ENCODE measurements at places on chromosomes 1 and 21.
A peak's percentile ranks its signal among the peaks of the same experiment; 100 is the strongest.

- no peak for DNase-seq
Observed at GRCh38 chr1:70442490-70442889, 31.4 kb downstream of the CTH start.

GRCh38 chr1:222165629-222166028, 382.3 kb downstream of the HHIPL2 start:
- no peak for DNase-seq

- DNase-seq: no peak
Observed at GRCh38 chr1:110713221-110713620, 38.5 kb upstream of the KCNA3 start.

DNA sequence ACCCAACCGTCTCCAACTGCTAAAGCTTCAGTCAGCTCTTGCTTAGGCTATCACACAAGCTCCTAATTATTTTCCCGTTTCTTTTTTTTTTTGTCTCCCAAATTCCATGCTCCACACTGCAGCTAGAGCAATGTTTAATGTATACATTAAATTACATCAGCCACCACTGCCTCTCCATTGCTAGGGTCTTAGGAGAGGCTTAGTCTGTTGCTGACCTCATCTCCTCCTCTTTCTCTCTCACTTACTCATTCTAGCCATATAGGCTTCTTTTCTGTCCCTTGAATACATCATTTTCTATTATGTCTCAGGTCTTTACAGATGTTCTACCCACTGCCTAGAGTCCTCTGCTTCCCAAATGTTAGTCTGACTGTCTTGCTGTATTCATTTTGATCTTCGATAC, 138.1 kb upstream of the ST6GALNAC5 start:
- DNase-seq: no peak

GRCh38 chr1:47507881-47508701, 70.2 kb downstream of the FOXD2 start:
- DNase-seq: peak; percentile 60

DNA sequence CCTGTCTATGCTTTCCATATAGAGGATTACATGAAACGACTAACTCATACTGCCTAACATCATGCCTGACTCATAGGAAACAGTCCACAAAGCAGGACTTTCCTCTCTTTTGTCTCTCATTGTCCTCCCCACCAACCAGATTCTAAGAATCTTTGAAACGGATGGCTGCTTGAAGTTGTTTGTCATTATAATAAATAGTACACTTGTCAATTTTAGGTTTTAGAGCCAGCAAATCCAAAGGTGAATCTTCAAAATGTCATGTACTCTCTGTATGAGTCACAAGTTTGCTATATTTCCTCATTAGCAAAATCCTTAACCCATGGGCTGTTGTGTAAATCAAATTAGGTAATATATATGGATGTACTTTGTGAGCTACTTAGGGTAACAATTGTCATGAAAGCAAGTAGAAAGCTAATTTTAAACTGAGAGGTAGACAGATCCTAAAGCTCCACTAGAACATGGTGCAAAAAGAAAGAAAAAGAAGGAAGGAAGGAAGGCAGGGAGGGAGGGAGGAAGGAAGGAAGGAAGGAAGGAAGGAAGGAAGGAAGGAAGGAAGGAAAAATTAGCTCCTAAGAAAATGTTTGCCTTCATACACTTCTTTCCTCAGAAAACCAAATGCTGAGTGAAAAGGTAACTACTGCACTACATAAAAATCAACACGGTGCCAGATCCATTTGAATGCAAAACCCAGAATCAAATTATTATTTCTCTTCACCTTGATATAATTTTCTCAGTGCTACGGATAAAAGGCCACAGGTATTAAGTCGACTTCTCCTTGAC, 129.5 kb upstream of the PRMT6 start:
- DNase-seq: no peak

DNA sequence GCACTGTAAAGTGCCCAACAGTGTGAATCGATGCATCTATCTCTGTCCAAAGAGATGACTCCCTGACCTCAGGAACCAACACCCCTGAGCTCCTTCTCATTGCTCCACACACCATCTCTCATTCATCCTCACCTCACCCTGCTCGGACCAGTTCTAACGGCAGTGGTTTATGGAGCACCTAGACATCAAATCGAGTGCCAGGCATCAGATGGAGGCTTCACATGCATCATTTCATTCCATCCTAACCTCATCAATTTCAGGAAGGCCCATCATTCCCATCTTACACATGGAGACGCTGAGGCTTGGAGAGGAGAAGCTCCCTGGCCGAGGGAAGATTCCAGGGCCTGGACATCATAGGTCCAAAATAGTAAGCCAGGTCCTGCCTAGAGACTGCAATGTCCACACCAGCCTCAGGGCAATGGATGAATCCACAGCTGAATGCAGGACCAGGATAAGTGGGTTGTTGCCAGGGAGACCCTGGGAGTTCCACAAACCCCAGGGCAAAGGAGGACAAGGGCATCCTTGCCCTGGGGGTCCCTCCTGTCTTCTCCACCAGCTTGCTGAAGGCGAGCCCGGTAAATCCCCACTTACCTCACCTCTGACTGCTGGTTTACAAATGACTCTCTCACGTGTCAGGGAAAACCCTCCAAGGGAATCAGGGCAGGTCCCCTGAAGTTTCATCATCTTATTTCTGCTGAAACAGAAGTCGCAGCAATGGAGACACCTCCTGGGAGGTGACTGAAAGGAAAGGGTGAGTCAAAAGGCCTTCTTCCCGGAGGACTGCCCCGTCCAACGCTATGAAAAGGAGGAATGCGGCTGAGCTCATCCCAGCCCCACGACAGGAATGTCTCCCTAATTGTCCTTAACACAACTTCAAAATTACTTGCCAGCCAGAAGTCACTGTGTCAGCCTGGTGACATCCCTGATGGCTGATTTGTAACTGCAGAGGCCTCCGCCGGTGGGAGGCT, 9.0 kb upstream of the IFFO2 start:
- DNase-seq: no peak

DNA sequence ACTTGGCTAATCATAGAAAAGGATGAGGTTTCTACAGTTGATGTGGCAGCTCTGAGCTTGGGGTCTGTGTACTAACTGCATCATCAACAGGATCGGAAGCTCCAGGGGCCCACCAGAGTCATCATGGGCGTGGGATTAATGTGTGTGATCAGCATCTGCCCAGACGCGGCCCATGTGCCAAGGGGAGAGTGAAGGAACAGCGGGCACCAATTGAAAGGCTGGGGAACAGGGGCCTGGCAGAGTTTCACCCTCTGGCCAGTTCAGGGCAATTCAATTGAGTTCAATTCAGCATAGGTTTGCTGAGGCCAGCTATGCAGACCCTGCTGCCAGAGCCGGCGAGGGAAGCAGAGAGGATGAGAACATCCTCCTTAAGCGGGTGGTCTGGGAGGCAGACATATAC, 260.0 kb upstream of the AJAP1 start:
- DNase-seq: no peak

GRCh38 chr1:13628711-13629110, 45.1 kb downstream of the PDPN start:
- peak; percentile 22 for DNase-seq

DNA sequence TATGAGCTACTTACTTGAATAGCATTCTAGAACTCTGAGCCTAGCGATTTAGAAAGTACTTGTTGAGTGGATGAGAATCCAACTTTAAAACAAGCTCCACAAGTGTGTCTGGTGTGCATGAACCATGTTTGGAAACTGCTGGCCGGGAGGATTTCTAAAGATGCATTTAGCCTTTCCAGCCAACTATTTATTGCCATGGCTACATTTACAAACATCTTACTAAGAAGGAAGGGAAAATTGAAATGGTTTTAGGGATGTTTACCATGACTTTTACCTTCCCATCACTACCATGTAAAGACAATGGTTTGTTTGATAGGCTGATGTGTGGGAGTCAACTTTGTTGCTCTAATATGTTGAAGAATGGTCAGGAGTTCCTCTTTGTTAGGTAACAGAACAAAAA, 37.7 kb upstream of the ARHGAP29 start:
- peak; percentile 29 for DNase-seq

GRCh38 chr1:89295187-89295586, 22.5 kb upstream of the GBP5 start:
- DNase-seq: no peak

GRCh38 chr1:243269461-243269801, 13.6 kb downstream of the SDCCAG8 start:
- no peak for DNase-seq

- DNase-seq: no peak
Observed at GRCh38 chr1:29839726-29840125, 603.4 kb downstream of the PTPRU start.

DNA sequence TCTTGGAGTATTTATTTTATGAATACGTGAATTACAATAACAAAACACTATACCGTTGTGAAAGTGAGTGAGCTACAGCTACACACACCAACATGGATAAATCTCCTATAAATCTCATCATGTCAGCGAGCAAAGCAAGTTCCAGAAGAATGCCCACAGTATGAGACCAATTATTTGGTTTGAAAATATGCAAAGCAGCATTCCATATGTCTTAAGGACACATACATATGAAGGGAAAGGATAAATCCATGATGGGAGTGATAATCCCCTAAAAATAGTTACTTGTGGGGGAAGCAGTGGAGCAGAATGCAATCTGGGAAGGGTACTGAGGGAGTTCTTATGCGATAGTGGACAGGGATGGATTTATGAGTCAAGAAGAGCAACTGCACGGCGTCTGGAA, 261.3 kb downstream of the DISC1 start:
- DNase-seq: no peak

All from lung (tissue), 17 donors.